ENCODE measurements at places on chromosomes 2 and 18.

GRCh38 chr2:70842401-70842800 is 6.8 kb upstream of the CD207 start:
- DNase-seq = no peak

- no peak for DNase-seq
These were observed 120.4 kb upstream of the KLF7 start for GRCh38 chr2:207286106-207286505.

- no peak for DNase-seq
These were observed 106.6 kb upstream of the MSH6 start for GRCh38 chr2:47676261-47676926.

DNA sequence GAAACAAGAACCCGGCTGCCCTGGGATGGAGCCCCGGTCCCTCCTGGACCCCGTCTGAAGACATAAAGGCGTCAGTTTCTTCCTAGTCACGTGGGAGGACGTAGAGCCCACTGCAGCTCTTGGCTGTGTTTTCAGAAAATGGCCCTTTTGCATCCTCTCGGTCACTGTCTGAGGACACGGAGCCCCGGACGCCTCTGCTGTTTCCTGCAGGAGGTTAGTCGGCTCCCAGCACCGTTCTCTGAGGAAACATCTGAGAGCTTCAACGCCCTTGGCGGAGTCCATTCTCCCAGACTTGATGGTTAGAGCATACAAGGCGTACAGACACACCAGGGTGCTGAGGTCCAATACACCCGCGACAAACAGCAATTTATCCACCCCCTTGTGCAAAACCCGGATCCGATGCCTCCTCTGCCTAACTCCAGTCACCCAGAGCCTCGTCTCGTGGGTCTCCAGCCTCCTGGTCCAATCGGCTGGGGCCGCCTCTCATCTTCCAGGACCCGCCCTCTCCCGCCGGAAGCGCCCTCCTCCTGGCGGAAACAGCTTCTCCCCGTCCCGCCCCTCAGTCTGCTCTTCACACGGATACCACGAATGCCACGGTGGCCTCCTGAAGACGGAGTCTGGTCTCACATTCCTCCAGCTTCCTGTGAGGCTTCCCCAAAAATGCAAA is 119.4 kb downstream of the TMEM18 start:
- no peak for DNase-seq
